ENCODE measurements at places on chromosomes 7 and 10.

DNA sequence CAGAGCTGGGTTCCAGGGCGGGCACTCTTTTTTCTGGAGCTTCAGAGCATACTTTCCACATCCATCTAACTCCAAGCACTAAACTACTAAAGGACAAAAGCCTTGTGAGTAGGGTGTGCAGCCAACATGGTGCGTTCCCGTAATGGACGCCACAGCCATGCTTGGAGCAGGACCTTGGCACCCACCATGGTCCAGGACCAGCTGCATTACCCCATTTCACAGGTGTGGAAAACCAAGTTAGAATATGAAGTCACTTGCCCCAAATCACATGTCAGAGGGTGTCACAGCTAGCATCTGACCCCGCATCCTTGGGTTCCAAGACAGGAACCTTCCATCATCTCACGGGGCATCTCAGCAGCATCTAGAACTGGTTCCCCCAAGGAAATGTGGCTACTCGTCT is 112.4 kb downstream of the SMURF1 start:
- DNase-seq, result no peak

- DNase-seq, result no peak
Observed at GRCh38 chr7:1234881-1235500, 2.3 kb downstream of the UNCX start.

DNA sequence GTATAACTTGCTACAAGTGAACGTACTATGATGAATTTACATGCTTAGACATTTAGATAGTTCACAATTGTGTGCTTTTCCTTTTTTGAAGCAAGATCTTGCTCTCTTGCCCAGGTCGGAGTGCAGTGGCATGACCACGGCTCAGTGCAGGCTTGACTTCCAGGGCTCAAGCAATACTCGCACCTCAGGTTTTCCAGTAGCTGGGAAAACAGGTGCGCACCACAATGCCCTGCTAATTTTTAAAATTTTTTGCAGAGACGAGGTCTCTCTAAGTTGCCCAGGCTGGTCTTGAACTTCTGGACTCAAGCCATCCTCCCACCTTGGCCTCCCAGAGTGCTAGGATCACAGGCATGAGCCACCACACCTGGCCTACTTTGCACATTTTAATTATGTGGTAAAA is 1.8 kb downstream of the GPR15LG start:
- DNase-seq, result no peak

DNA sequence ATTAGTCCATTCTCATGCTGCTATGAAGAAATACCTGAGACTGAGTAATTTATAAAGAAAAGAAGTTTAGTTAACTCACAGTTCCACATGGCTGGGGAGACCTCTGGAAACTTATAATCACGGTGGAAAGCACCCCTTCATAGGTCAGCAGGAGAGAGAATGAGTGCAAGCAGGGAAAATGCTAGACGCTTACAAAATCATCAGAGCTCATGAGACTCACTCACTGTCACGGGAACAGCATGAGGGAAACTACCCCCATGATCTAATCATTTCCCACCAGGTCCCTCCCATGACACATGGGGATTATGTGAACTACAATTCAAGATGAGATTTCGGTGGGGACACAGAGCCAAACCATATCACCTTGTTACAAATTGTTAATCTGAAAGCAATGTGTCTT is 15.8 kb downstream of the TAS2R39 start:
- no peak for DNase-seq
